Esophagus squamous epithelium (tissue), 5 donors: ENCODE measurements at places on chromosomes 4 and X.

- no peak for DNase-seq
Observed at GRCh38 chr4:141580523-141580922, 55.9 kb upstream of the IL15 start.

- DNase-seq, result no peak
Observed at GRCh38 chrX:129979207-129979920, 3.1 kb upstream of the BCORL1 start.

DNA sequence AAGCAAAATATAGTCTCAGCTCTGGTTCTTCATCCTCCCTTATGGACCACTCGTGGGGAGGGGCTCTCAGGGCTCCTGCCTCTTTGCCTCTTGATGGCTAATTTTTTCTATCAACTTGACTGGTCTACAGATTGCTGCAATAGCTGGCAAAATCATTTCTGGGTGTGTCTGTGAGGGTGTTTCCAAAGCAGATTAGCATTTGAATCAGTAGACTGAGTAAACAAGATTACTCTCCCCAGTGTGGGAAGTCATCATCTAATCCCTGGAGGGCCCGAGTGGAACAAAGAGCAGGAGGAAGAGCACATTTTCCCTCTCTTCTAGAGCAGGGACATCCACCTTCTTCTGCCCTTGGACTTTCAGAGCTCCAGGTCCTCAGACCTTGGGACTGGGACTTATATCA lies 153.5 kb downstream of the STK32B start:
- DNase-seq, result no peak

GRCh38 chr4:23788460-23788859 lies 101.4 kb downstream of the PPARGC1A start:
- DNase-seq, result no peak
